Activated CD4-positive, alpha-beta T cell treated with anti-CD3 and anti-CD28 coated beads, Interleukin-2, amount 10 ng/mL, durations not matched to agents 7 days and 5 days (primary cell): ENCODE measurements at places on chromosomes 2 and 18.

DNA sequence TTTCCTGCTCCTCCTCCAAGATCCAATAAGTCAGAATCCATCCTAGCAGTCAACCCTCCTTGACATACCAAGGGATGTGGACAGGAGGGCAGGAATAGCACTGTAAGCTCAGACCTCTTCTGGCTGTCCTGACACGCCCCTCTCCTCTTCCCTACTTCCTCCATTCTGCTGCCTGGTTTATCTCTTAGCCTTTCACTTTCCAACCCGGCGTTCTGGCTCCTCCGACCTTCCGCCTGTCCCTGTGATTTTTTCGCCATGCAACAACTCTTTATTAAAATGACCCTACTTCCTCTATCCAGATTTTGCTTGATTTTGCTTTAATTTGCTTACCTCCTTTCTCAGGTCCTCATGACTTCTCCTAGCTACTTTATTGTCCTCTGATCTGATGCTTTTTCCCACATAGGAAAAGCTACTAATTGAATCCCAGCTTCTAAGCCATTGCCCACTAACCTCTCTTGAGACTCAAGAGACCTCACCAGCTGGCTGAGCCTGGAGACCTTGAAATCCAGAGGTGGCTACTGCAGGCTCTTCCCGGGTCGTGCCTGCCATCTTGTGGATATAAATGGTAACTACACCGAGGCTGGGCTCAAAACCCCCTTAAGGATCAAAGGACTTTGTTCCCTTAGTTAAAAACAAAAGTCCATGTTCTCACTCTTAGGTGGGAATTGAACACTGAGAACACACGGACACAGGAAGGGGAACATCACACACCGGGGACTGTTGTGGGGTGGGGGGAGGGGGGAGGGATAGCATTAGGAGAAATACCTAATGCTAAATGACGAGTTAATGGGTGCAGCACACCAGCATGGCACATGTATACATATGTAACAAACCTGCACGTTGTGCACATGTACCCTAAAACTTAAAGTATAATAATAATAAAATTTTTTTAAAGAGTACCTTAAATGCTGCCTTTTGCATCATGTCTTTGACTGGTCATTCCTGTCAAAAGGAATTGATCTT, 139.4 kb downstream of the AKAIN1 start:
- peak overlapping the region; percentile 28 for H3K27ac ChIP-seq
- no peak overlapping the region for H3K4me3 ChIP-seq
- peaks cover 9% of the 10 kb centered on the region for H3K27me3 ChIP-seq
- peaks cover 22% of the 10 kb centered on the region for H3K4me1 ChIP-seq

DNA sequence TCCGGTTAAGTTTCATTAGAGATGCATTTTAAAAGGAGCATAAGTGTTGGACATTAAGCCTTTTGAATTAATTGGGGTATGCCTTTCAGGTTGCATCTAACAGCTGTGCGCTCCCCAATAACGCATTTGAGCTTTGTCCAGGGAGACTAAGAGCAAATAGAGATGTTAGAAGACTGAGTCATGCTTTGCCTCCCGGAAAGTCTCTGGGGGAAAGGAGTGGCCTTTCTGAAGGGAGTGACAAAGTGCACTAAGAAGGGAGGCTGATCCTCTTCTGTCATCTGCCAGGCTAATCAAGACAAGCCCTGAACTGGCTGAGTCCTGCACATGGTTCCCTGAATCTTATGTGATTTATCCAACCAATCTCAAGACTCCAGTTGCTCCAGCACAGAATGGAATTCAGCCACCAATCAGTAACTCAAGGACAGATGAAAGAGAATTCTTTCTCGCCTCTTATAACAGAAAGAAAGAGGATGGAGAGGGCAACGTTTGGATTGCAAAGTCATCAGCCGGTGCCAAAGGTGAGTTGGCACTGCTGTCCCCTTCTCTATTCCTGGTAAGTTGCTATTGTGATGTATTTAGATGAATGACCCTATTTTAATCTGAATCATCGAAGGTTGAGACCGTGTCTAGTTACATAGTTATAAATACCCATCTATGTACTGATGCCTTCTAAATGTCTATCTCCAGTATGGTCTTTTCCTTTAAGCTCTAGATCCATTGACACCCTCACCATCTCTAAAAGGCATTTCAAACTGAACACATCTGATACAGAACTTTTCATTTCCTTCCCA, 12.1 kb downstream of the TTL start:
- no peak for DNase-seq
- no peaks in the 10 kb centered on the region for H3K27me3 ChIP-seq
- no peak overlapping the region for H3K27ac ChIP-seq
- peaks cover 8% of the 10 kb centered on the region for H3K36me3 ChIP-seq
- no peak overlapping the region for H3K4me3 ChIP-seq

- no peak overlapping the region for H3K4me3 ChIP-seq
- no peak overlapping the region for H3K27ac ChIP-seq
- no peaks in the 10 kb centered on the region for H3K36me3 ChIP-seq
- no peaks in the 10 kb centered on the region for H3K27me3 ChIP-seq
- peaks cover 9% of the 10 kb centered on the region for H3K4me1 ChIP-seq
Measured at GRCh38 chr2:215921895-215922294, 91.5 kb downstream of the MREG start.

DNA sequence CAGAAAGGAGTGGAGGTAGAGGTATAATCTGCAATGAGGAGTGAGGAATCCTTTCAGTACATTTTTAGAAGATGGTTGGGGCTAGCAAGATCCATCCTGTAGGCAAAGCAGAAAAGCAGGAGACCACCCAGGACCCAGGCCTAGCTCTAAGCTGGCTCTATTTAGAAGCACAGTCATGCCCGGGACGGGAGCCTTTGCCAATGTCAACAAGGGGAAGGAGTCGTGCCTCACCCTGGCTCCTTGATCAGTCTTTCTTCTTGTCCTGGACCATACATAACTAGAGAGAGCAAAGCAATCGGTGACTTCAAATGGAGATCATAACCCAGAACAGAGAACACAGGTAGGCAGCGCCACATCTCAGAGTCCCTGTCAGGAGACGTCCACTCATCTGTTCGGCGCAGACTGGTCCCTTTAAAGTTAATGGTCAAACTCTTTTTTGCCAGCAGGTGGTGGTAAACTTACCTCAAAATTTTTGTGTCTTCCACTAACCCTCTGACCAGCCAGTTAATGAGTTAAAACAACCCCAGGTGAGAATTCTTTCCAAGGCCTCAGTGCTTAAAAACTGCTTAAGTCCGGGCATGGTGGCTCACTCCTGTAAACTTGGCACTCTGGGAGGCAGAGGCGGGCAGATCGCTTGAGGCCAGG, 8.0 kb downstream of the MC5R start:
- H3K36me3 ChIP-seq, result no peaks in the 10 kb centered on the region
- H3K27me3 ChIP-seq, result peaks cover 12% of the 10 kb centered on the region
- no peak overlapping the region for H3K4me3 ChIP-seq
- no peaks in the 10 kb centered on the region for H3K4me1 ChIP-seq
- DNase-seq, result no peak

DNA sequence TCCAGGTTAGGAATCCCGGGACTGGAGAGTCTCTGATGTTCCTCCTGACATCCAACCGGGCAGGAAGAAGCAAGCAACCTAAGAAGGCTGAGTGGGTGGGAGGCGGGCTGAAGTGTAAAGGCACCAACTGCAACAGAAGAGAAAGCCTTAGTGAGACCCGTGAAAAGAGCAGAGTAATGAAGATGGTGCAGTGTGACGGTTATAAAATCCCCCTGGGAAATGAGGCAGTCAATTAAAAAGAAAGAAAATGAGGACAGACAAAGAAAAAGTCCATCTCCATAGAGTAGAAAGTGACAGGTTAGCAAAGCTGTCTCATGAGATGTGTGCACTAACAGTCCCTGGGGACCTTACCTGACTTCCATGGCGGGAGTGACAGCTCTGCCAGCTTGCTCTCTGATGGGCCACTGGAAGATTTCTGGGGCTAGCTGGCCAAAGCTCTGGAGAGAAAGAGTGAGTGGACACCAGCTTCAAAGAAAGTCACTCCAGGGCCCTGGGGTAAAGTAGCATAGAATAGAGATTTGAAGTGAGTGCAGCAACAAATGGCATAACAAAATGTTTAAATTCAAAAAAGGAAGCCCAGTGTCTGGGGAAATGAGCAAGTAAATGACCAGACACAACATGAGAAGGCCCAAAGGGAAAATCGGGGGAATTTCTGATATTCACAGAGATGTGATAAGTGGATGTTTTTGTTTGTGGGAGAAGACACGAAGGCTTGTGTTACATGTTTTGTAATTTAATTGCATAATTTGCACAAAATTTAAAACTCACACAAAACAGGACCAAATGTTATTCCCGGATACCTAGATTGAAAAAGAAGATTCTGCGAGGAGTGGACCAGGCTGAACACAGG, 44.1 kb upstream of the IGFBP2 start:
- H3K36me3 ChIP-seq, result no peaks in the 10 kb centered on the region
- H3K27ac ChIP-seq, result no peak overlapping the region
- H3K4me1 ChIP-seq, result no peaks in the 10 kb centered on the region
- no peak for DNase-seq

DNA sequence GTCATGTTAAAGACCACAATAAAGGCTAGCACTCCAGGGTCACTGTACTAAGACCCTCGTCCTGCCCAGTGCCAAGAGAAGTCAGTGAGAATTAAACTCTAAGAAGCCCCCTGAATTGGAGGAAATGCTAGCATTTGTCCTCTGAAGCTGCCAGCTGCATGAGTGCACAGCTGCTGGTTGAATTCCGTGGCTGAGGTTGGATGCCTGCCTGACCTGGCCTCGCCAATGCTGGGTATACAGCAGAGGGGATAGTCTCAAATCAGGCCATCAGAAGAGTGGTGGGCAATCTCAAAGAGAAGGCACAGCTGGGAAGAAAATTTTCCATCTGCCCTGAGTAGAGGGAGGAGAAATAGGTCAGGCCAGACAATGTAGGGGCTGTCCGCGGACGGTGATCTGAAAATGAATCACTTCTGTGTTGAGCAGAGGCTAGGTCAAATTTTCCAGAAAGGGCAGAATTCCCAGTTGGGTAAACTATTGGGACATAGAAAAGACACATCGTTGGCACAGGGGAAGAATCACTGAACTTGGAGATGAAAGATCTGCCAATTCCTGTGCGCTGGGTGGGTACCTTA, 110.5 kb upstream of the AGAP1 start:
- H3K27ac ChIP-seq, result no peak overlapping the region
- no peaks in the 10 kb centered on the region for H3K4me1 ChIP-seq
- peaks cover 5% of the 10 kb centered on the region for H3K27me3 ChIP-seq

- H3K4me3 ChIP-seq, result no peak overlapping the region
- no peaks in the 10 kb centered on the region for H3K36me3 ChIP-seq
- H3K27me3 ChIP-seq, result no peaks in the 10 kb centered on the region
- no peak for DNase-seq
- H3K4me1 ChIP-seq, result no peaks in the 10 kb centered on the region
Measured at GRCh38 chr2:156999661-157000060, 257.8 kb upstream of the GALNT5 start.

DNA sequence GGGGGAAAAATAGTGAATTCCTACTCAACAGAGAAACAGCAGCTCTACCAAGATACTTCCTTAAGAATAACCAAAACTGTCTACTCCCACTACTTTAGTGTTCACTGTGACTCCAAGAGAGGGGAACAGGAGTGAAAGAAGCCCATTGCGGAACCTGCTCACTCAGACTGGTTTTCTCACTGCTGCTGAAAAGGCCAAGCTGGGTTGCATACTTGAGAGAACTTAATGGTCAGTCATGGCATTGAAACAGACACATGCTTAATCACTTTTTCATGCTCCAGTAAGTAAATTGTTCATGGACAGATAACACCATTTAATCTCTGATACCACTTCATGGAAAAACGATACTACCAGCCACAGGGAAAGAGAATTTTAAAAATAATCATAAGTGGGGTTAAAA, 35.7 kb upstream of the SLC8A1 start:
- H3K4me1 ChIP-seq, result peaks cover 11% of the 10 kb centered on the region
- H3K27me3 ChIP-seq, result no peaks in the 10 kb centered on the region
- no peak overlapping the region for H3K27ac ChIP-seq
- no peak for DNase-seq
- no peak overlapping the region for H3K4me3 ChIP-seq
- H3K36me3 ChIP-seq, result no peaks in the 10 kb centered on the region

GRCh38 chr2:85132834-85133637, at the start of gene TCF7L1:
Gene TCF7L1, plus strand, starts transcription at chr2:85133392. Its CDS starts 293 bp downstream, at chr2:85133685.
- peak; percentile 21 for DNase-seq
- peaks cover 8% of the 10 kb centered on the region for H3K4me1 ChIP-seq
- no peak within 1 kb of the TSS for H3K27ac ChIP-seq

GRCh38 chr2:107595749-107596148, 230.9 kb upstream of the RGPD4 start:
- H3K4me1 ChIP-seq, result no peaks in the 10 kb centered on the region
- H3K4me3 ChIP-seq, result no peak overlapping the region
- no peak overlapping the region for H3K27ac ChIP-seq
- no peaks in the 10 kb centered on the region for H3K27me3 ChIP-seq
